ENCODE measurements at places on chromosomes 13 and 19.

DNA sequence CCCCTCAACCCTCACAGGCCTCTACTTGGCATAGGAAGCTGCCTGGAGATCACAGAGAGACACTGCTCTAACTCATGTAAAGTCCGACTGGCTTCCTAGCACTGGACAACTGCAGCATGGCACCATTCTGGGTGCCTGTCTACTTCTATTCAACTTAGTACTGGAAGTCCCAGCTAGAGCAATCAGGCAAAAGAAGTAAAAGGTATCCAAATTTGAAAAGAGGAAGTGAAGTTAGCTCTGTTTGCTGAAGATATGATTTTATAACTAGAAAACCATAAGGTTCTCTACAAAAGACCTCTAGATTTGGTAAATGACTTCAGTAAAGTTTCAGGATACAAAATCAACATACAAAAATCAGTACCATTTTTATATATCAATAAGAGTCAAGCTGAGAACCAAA lies 1017.6 kb downstream of the PCDH9 start:
- no peak overlapping the region for H3K4me3 ChIP-seq
- no peaks in the 10 kb centered on the region for H3K27me3 ChIP-seq
- DNase-seq = no peak

GRCh38 chr13:25286308-25286968 lies 850 bp downstream of the MTMR6 start:
- peak overlapping the region; percentile 97 for H3K27ac ChIP-seq
- peaks cover 21% of the 10 kb centered on the region for H3K4me1 ChIP-seq
- no peak for DNase-seq
- no peaks in the 10 kb centered on the region for H3K27me3 ChIP-seq

- peaks cover 9% of the 10 kb centered on the region for H3K4me1 ChIP-seq
- peak; percentile 52 for DNase-seq
- no peaks in the 10 kb centered on the region for H3K36me3 ChIP-seq
These were observed 806 bp downstream of the ZNF90 start for GRCh38 chr19:20078581-20079031.

- peaks cover 10% of the 10 kb centered on the region for H3K4me1 ChIP-seq
- H3K36me3 ChIP-seq = no peaks in the 10 kb centered on the region
- H3K27me3 ChIP-seq = no peaks in the 10 kb centered on the region
- H3K4me3 ChIP-seq = no peak overlapping the region
- H3K27ac ChIP-seq = no peak overlapping the region
These were observed 8.7 kb upstream of the UBAC2 start for GRCh38 chr13:99191900-99192399.

- H3K4me3 ChIP-seq = no peak overlapping the region
- no peaks in the 10 kb centered on the region for H3K27me3 ChIP-seq
- peak; percentile 90 for DNase-seq
- no peaks in the 10 kb centered on the region for H3K36me3 ChIP-seq
- peaks cover 52% of the 10 kb centered on the region for H3K4me1 ChIP-seq
These were observed 4.0 kb downstream of the PIK3R2 start for GRCh38 chr19:18156841-18157464.

GRCh38 chr19:33691030-33691427 lies 69.3 kb downstream of the CHST8 start:
- H3K36me3 ChIP-seq = no peaks in the 10 kb centered on the region
- H3K27me3 ChIP-seq = no peaks in the 10 kb centered on the region

GRCh38 chr13:76879203-76879882 lies 6.9 kb downstream of the KCTD12 start:
- H3K27me3 ChIP-seq = no peaks in the 10 kb centered on the region
- H3K4me1 ChIP-seq = peaks cover 21% of the 10 kb centered on the region
- no peaks in the 10 kb centered on the region for H3K36me3 ChIP-seq
- DNase-seq = no peak
- H3K27ac ChIP-seq = peak overlapping the region; percentile 82

DNA sequence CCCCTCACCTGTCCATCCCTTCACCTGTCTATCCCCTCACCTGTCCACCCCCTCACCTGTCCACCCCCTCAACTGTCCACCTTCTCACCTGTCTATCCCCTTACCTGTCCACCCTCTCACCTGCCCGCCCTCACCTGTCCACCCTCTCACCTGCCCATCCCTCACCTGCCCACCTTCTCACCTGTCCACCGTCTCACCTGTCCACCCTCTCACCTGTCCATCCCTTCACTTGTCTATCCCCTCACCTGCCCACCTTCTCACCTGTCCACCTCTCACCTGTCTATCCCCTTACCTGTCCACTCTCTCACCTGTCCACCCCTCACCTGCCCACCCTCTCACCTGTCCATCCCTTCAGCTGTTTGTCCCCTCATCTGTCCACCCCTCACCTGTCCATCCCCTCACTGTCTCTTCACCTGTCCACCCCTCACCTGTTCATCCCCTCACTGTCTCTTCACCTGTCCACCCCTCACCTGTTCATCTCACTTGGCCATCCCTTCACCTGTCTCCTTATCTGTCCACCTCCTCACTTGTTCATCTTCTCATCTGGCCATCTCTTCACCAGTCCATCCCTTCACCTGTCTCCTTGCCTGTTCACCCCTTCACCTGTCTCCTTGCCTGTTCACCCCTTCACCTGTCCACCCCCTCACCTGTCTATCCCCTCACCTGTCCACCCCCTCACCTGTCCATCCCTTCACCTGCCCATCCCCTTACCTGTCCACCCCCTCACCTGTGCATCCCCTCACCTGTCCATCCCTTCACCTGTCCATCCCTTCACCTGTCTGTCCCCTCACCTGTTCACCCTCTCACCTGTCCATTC lies 12.7 kb upstream of the KANK2 start:
- no peak for DNase-seq
- H3K27ac ChIP-seq = peak overlapping the region; percentile 27
- H3K4me1 ChIP-seq = no peaks in the 10 kb centered on the region
- no peaks in the 10 kb centered on the region for H3K27me3 ChIP-seq
- peaks cover 61% of the 10 kb centered on the region for H3K36me3 ChIP-seq

DNA sequence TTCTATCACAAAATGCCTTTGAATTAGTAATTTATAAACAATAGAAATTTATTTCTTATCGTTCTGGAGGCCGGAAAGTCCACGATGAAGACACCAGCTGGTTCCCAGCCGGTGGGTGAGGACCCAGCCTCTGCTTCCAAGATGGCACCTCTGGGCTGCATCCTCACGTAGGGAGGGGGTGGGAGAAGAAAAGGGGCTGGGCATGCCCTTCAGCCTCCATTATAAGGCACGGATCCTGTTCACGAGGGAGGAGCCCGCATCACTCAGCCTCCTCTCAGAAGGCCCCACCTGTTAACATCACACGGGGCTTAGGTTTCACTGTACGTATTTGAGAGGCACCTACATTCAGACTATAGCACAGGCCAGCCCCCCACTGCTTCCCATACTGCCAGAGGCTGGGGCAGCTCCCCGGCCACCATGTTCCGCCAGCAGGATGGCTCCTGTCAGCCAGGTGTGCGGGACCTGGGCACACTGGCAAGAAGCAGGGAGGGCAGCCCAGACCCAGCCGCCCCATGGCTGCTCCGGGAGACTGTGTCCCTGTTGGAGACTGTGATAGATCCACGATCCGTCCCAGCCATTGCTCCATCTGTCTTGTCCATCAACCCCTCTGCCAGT lies 131.6 kb downstream of the SOX1 start:
- H3K4me1 ChIP-seq = no peaks in the 10 kb centered on the region
- no peaks in the 10 kb centered on the region for H3K36me3 ChIP-seq
- H3K27me3 ChIP-seq = no peaks in the 10 kb centered on the region

- no peaks in the 10 kb centered on the region for H3K36me3 ChIP-seq
- no peak overlapping the region for H3K27ac ChIP-seq
- no peak overlapping the region for H3K4me3 ChIP-seq
- H3K4me1 ChIP-seq = no peaks in the 10 kb centered on the region
These were observed 30.6 kb downstream of the NLRP13 start for GRCh38 chr19:55901369-55902079.

- H3K27ac ChIP-seq = no peak overlapping the region
- no peaks in the 10 kb centered on the region for H3K27me3 ChIP-seq
These were observed 20.9 kb upstream of the C1QTNF9B start for GRCh38 chr13:23918208-23918607.

- DNase-seq = no peak
- no peak overlapping the region for H3K4me3 ChIP-seq
- H3K27ac ChIP-seq = no peak overlapping the region
- no peaks in the 10 kb centered on the region for H3K27me3 ChIP-seq
- H3K36me3 ChIP-seq = peaks cover 29% of the 10 kb centered on the region
These were observed 9.0 kb upstream of the MYDGF start for GRCh38 chr19:4678881-4679790.
